ENCODE measurements at places on chromosomes 1 and 21.

DNA sequence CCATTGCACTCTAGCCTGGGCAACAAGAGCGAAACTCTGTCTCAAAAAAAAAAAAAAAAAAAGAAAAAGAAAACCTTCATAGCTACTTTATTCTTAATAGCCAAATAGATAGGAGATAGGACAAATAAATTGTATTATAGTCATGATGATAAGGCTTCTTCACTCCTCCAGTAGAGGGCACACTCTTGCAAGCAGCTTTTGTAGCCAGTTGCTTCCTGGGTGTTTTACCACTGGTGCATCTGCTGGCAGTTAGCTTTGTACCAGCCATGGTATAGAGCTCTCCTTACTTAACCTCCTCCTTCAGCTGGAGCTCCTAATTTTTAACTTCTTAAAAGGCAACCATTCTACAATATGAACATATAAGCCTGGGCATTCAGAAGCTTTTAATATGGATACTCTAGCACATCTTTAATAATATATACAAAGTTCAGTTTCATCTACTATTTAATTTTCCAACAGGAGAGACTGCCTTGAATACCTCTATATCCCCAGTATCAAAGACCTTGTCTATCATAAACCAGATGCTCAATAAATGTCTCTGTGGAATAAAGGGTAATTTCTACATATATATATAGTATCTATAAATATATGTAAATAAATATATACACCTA is 35.8 kb downstream of the EVI5 start:
- peak; percentile 51 for DNase-seq
- H3K27ac ChIP-seq, result no peak overlapping the region
- no peak overlapping the region for H3K4me3 ChIP-seq
- no peaks in the 10 kb centered on the region for H3K27me3 ChIP-seq

DNA sequence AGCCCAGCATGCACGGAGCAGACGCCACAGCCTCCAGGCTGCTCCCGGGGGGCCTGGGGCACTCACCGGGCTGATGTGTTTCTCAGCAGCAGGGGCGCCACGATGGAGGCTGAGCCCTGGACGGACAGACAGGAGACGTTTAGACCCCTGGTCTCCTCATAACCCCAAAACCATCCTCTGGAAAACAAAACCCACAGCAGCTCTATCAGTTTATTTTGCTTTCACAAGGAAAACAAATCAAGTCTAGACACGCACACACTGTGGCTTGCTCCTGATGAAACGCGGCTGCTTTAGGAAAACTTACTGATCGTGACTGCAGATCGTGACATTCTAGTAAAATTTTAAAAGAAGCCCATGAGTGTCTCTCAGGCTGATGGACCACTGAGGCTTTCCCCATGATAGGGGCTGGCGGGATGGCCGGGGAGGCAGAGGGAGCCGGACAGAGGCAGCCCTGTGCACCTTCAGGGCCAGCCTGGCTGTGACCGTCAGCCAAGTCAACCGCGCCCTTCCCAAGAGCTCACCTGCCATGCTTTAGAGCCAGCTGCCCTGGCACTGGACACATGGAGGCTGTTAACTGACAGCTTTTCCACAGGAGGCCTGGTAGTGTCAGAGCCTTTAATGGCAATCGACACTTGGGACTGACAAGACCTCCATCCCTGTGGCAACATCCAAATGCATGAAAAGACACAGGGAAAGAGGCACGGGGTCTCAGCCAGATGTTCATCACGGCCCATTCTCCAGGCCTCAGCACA is 5.2 kb downstream of the POFUT2 start:
- no peak for DNase-seq
- H3K4me3 ChIP-seq, result no peak overlapping the region
- H3K27me3 ChIP-seq, result no peaks in the 10 kb centered on the region
- H3K27ac ChIP-seq, result no peak overlapping the region

GRCh38 chr1:31901838-31902509 is 36.2 kb downstream of the PTP4A2 start:
- no peak overlapping the region for H3K4me3 ChIP-seq
- DNase-seq, result no peak
- H3K36me3 ChIP-seq, result no peaks in the 10 kb centered on the region
- no peak overlapping the region for H3K27ac ChIP-seq
- no peaks in the 10 kb centered on the region for H3K27me3 ChIP-seq

DNA sequence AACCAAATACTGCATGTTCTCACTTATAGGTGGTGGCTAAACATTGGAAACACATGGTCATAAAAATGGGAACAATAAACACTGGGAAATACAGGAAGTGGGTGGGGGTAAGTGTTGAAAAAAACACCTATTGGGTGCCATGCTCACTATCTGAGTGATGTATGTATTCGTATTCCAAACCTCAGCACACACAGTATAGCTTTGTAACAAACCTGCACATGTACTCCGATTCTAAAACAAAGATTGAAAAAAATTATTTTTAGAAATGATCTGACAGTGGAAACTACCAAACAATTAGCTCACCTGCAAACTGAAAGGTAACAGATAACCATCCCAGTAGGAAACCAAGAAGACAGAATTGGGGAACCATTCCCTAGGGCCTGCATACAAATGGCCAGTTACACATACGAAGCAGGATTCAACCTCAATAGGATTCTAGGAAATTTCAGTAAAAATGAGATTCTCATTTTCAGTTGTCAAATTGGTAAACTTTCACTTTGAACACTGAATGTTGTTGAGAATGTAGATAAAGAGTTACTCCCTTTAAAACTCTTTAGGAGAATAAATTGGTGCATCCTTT is 88.1 kb upstream of the LRRC8D start:
- no peak for DNase-seq
- H3K36me3 ChIP-seq, result no peaks in the 10 kb centered on the region
- H3K4me1 ChIP-seq, result no peaks in the 10 kb centered on the region
- no peaks in the 10 kb centered on the region for H3K27me3 ChIP-seq
- no peak overlapping the region for H3K27ac ChIP-seq
